Daoy (cell line): ENCODE measurements at places on chromosomes 16 and 17.

- no peak for DNase-seq
Observed at GRCh38 chr16:61146429-61146828, 889.8 kb downstream of the CDH8 start.

DNA sequence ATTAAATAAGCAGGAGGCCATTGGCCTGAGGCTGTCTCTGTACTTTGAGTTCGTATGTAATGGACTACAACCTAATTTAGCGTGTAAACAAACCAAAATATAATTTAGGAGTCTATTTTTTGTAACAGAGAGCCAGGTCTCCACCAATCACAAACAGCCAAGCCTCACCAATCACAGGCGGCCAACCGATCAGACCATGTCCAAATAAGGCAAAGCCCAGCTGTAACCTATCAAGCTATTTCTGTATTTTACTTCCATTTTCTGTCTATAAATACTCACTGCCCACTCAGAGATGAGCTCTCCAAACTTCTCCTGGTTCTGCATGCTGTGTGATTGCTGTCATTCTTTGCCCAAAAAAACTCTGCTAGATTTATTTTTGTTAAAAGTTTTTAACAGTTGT is 322.7 kb downstream of the NPIPA8 start:
- no peak for DNase-seq

GRCh38 chr16:88855176-88855575 is 1.6 kb downstream of the GALNS start:
- no peak for DNase-seq

DNA sequence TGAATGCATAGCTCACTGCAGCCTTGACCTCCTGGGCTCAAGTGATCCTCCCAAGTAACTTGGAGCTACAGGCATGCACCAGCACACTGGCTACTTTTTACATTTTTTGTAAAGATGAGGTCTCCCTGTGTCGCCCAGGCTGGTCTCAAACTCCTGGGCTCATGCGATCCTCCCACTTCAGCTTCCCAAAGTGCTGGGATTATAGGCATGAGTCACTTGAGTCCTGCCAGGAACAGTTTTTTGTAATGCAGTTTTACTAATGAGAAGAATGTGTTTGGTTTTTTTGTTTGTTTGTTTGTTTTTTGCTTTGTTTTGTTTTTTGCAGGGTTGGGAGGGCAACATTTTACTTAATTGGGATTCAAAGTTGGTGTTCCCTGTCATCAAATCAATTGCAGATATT is 22.2 kb downstream of the SOST start:
- DNase-seq: no peak

DNA sequence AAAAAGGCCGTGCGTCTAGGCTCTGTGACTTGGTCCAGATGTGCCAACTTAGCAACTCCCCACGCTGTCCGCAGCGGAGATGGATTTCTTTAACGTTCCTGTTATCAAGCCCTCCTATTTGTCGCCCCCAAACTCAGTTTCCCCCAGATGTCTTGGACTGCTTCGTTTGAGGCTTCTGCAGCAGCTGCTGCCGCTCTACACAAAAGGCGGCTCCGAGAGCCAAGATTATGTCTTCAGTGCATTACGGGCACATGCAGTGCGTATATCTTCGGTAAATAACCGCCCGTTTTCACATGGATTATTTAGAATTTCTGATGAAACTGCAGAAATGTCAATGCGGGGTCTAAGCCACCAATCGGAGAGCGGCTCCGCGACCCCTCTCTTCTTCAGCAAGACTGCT is 240.6 kb upstream of the ZFHX3 start:
- no peak for DNase-seq

DNA sequence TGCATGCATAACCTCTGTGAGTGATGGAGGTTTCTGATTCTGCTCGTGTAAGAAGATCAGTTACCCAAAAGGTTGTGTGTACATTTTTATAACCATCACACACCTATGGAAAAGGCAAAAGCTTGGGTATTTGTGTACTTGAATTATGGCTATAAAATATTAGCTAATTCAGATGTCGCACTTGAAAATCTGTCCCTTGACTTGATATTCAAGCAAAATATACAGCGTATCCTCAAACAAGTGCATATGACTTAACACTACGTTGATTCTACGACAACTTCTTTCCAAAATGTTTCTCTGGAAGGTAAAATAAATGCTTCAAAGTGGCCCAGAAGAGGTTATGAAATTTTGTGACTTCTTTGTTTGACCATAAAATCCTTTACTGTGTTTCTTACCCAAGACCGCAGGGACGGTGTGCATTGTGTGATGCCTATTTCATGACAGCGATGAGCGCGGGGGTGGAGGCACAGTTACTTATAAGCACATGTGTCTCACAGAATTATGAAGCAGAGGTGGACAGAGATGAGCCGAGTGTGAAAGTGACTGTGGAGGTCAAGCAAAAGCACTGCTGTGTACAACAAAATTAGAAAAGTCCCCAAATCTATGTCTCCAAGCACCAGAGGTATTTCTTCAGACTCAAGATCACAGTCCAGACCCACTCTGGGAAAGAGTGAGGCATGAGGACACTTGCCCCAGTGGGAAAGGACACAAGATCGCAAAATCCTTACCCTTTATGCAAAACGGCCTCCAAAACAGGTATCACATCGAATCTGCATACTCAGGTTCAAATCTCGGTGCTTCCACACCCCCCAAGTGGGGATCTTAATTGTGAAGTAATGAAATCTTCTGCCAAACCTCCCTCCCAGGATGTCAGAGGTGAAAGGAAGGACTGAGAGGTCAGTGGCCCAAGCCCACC is 4.1 kb upstream of the HOXB9 start:
- DNase-seq: no peak
